ENCODE measurements at places on chromosomes 3 and 15.

- no peak for DNase-seq
Observed at GRCh38 chr3:172061724-172062184, 22.4 kb downstream of the FNDC3B start.

DNA sequence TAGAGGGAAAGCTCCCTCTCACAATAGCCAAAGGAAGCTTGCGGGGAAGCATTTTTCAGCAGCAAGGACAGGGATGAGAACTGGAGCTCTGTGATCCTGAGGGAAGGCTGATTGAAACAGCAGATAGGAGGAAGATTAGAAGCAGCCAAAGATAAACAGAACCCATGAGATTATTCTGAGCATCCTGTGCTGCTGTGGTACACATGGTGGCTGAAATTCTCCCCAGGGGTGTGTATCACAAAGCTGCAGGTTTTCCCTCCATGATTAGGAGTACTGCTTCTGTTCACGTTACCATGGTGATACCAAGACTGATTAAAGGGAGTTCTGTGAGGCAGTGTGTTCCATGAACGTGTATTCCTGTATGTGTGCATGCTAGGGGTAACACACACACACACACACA lies 30.3 kb upstream of the PSMD6 start:
- DNase-seq, result no peak

DNA sequence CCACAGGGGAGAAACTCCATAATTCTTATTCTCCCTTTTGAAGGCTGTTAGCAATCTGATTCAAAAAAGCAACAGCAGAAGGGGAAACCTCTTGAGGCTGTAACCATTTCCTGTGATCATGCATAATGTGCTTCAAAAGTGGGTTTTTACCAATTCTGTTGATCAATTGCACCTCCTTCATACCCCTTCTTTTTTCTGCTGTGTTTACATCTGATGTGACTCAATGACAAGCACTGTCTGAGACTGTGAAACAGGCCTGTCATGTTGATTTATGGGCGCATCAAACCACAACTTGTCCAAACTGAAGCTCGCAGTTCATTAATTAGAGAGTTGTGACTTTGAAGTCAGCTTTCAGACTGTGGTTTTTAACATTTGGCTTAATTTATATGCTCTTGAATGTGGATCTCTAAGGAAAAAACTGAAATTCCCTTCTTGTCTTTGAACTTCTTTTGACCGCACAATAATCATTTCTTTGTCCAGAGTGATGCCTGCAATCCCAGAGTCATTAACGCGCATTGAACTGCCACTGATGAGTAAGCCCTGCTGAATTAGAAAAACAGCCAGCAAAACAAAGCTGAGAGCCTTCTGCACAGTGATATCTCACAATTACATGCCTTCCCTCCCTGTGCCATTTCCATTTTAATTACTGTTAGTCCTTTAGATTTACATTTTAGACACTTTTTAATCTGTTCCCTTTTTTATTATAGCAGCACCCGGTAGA lies 532.8 kb downstream of the FOXP1 start:
- no peak for DNase-seq

- no peak for DNase-seq
Observed at GRCh38 chr3:38011111-38011510, 18.3 kb downstream of the PLCD1 start.

DNA sequence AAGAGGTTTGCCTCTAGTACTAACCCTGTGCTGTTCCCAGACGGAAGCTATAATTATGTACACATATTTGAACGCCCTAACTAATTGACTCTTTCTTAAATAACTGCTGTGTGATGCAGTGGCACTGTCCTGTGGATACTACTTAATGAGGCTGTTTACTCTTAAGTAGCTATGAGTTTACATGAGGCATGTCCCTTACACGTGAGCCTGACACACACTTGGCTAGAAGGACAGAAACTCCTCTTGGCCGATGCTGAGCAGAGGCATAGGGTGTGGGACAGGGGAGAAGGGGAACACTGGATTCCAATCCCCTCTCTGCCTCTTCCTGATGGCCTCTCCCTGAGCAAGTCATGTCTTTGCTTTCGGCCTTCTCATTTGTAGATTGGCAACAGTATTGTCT lies 21.9 kb downstream of the EHD4 start:
- DNase-seq, result no peak

DNA sequence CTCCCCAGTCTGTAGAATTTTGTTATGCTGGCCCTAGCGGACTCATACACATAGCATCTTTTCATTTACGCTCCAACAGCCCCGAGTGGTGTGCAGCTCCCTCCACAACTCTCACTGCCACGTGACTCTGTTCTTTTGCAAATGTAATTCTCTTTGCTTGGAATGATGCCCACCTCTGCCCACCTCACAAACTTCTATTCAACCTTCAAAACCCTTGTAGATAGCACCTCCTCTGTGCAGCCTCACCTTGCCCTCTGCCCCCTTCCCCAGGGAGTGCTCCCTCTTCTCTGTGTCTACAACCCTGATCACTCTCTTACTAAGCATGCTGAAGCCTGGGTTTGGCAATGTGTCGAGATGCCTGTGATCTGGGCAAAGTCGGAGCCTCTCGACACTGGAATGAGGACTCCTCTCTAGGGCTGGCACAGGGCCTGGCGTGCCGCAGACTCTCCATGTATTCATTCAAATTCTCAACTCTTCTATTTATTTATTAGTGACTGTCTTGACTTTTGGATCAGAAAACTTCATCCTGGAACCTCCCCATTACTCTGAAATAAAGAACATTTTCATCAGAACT lies 73.5 kb downstream of the MGLL start:
- DNase-seq, result peak; percentile 41

DNA sequence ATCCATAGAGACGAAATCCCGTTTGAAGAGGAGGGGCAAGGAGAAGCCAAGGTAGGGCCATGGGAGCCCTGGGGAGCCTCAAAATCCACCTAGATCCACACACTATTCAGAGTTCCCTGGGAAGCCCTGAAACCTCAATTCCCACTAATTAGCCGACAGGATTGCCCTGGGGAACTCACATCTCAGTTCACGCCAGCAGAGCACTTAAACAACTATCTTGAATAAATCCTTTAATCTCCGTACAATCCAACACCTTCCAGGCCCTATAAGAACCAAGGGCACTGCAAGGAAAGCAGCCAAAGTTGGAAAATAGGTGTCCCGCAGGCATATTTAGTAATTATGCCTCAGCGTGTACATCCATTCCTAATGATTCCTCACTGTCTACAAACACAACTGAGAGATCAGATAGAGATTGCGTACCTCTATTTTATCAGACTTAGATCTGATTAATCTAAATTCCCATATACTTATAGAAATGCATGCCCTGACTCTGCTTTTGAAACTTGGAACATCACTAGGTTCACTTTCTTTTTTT lies 25.6 kb upstream of the EIF4A2 start:
- DNase-seq, result no peak

DNA sequence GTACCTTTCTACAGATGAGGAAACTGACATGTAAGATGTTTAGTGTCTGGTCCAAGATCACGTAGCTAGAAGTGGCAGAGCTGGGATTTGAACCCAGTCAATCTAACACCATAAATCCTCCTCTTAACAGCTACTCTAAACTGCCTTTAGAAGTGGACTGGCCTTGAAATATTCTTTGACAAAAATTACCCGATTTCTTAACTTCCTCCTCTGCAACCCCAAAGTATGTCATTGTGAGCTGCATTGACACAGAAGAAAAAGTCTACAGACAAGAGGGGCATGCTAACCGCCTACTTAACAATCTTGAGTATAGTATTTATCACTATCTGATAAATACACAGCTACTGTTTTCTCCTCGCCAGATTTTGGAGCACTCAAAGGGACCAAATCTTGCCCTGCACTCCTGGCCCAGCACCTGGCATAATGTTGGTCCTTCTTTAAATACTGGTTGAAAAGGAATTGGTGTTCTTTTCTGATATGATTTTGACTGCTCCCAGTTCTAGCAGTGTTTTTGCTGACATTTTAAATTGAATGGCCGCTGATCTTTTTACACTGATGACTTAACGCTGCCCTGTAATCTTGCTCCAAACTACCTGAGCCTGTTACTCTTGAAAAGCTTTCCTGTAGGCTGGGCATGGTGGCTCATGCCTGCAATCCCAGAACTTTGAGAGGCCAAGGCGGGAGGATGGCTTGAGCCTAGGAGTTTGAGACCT lies 36.9 kb downstream of the ITPR1 start:
- DNase-seq, result no peak

DNA sequence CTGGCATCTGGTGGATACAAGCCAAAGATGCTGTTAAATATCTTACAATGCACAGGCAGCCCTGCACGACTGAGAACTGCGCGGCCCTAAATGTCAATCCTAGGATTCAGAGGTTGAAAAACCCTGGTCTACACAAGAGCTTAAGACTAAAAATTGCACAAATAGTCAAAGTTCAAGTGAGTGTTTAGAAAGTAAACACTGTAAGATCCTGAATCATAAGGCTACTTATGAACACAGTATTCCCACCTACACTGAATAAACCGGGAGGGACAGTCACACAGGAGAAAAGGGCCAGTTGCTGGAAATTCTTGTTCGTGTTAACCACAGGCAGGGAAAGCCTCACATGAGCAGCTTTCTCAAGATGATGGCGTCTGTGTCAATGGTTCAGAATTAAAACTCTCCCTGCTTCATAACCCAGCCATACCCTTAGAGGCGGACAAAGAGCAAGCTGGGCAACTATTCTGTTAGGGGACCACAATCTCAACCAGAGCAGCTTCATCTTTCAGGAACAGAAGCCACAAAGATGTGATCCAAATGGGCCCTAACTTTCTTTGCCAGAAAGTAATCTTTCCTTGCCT lies 37.7 kb downstream of the LRIG1 start:
- DNase-seq, result no peak

DNA sequence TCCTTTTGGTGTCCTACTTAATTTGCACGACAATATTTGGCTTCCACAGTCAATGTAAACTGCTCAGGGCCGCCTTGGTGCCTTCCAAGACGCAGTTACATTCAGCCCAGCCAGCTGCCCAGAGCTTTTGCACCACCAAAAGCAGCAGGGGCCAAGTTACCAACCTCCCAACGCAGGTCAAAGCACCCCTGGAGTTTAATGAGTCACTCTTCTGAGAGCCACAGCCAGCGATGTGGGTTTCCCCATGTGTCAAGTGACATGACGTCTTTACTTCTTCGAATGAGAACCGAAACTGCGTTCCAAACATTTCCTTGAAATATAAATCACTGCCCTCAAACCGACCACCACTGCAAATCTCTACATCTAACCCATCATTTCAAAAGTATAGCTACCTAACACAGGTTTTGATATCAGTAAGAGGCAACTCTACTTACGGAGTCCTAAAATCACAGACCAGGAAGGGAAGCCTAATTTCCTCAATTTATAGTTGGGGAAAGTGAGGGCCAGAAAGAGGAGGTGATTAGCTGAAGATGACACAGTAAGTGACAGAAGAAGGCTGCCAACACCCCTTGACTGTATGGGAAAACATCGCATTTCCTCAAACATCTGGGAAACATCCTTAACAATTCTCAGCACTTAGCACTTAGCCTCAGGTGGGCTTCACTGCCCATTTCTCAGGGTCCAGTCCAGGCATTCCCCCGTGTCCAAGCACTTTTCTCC lies 24.5 kb downstream of the MB21D2 start:
- no peak for DNase-seq

DNA sequence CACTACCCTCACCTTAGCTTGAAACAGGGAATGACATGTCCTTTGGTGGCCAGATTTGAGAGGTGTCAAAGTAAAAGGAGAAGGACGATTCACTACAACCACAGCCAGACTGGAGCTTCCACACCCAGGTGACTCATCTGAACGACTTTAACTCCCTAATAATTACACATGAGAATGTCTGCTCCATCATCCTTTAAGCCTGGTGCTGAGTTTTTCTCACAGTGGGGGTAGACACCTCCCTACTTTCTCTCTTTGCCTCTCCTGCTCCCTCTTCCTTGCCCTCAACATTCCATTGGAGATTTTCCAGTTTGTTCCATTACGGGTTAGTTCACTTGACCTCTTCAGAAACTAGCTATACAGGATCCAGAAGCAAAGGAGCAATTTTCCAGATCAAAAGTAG lies 154.3 kb upstream of the BHLHE40 start:
- no peak for DNase-seq

DNA sequence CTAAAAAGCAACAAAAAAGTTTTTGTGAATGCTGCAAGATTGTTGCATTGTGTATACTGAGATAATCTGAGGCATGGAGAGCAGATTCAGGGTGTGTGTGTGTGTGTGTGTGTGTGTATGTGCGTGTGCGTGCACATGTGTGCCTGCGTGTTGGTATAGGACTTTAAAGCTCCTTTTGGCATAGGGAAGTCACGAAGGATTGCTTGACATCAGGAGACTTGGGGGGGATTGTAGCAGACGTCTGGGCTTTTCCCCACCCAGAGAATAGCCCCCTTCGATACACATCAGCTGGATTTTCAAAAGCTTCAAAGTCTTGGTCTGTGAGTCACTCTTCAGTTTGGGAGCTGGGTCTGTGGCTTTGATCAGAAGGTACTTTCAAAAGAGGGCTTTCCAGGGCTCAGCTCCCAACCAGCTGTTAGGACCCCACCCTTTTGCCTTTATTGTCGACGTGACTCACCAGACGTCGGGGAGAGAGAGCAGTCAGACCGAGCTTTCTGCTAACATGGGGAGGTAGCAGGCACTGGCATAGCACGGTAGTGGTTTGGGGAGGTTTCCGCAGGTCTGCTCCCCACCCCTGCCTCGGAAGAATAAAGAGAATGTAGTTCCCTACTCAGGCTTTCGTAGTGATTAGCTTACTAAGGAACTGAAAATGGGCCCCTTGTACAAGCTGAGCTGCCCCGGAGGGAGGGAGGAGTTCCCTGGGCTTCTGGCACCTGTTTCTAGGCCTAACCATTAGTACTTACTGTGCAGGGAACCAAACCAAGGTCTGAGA lies 4.7 kb downstream of the BHLHE40 start:
- no peak for DNase-seq

DNA sequence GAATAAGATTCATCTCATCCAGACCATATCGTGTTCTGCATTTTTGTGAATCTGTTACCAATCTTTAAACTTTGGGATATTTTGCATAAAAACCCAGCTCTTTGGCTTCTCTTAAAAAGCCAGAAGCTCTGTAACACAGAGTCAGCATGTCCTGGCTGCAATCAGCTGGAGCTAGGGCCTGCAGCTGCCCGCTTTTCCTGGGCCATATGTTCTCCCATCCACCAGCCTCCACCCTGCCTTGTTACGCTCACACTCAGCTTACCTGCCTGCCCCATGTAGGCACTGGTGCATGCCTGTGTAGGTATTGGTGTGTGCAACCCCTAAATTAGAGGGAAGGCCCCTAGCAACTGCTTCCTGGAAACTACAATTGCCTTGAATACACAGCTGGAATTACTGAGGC lies 48.2 kb downstream of the CRYGS start:
- no peak for DNase-seq

- DNase-seq, result no peak
Observed at GRCh38 chr3:142652826-142653292, 56.7 kb downstream of the PLS1 start.

GRCh38 chr3:132622761-132623160 lies 25.7 kb downstream of the ACKR4 start:
- no peak for DNase-seq

GRCh38 chr3:63343674-63344073 lies 65.6 kb downstream of the SYNPR start:
- DNase-seq, result peak; percentile 29
